ENCODE measurements at places on chromosomes 11 and 22. TPM values are rescaled to one million over a fixed set of nuclear protein-coding genes. Genes with fewer than 3 reads are reported as not detected.

- DNase-seq, result no peak
These were observed 154.6 kb downstream of the MAML2 start for GRCh38 chr11:96188243-96189006.

GRCh38 chr11:70467201-70468085 lies 69.1 kb downstream of the CTTN start:
- peak; percentile 63 for DNase-seq

DNA sequence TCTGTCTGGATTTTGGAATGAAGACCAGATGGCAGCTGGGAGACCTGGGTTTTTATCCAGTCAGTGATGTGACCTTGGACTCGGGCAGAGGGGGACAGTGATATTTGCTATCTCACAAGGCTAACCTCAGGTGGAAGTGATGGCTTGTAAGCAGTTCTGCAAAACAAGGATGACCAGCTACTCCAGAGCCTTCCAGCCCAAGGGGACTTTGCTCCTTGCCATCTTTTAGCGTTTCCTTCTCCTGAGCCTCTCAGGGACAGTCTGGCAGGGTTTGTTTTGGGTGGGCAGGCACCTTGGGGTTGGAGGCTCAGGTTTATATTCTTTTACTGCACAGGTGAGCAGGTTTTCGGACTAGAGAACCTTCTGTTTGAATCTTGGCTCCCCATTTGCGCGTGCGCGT lies 9.5 kb upstream of the OSBP2 start:
- no peak for DNase-seq

DNA sequence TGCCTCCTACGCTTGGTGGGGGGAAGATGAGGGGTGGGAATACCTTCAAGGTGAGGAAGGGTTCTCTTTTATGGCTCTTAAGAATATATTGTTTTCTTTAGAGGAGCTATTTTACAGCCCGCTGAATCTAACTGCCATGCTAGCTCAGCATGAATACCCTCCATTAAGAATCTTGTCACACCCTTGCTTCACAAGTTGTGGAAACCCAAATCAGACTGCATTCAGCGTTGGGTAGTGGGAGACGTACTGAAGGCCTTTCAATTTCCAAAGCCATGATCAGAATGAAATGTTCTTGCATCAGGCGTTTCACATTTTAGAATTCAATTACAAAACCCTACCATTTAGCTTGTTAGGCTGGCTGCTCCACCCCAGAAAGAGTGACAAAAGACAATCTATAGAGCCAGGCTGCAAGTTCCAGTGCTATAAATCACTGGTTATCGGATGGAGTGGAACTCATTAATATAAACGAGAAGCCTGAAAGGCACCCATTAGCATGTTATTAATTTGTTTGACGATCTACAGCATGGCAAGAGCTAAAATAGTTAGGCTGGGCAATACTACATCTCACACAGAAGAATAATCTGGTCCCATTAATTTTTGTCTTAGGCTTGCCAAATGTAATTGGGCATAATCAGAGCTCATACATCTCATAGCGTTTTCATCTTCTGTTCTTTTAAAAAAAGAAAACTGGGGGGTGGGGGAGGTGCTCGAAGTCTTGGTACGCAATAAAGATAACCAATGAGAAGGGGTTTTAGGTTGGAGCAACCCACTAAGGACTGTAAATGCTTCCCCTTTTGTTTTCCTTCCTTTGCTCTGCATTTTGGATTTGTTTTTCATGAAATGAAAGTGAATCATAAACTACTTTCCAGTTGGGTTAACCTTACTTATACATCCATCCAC lies 57.5 kb downstream of the ABTB2 start:
- no peak for DNase-seq

DNA sequence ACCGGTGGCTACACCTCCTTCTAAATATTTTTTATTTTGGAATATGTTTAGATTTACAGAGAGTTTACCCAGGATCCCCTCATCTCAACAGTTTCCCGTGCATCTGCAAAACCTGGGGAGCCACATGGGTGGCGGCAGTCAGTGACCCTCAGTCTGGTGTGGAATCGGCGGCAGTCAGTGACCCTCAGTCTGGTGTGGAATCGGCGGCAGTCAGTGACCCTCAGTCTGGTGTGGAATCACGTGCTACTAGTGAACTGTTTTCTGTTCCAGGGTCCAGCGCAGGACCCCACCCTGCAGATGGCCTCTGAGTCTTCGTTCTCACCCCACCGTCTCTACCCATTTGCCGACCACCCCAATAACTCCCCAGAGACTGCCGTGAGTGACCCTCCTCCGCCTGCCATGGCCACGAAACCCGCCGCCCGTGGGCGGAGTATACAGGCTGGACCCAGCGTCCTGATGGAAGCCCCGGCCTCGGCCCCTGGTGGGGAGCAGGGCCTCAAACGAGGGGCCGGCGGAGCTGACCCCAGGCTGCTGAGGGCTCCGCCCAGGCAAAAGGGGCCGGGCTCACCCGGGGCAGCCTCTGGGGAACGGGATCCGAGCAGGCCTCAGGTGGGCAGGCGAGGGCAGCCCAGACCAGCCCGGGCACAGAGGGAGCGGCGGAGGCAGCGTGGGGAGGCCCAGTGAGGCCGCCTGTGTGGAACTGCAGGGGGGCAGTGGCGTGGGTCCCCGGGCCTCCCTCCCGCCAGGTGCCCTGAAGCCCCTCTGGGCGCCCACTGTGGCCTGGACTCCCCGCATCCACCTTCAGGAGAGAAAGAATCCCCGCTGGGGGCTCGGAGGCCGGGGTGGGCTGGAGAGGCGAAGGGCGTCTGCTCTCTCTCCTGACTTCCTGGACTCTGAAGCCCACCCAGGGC lies 2.5 kb downstream of the IL17REL start:
- DNase-seq, result no peak

Gene DDX25
- not detected for total RNA-seq

DNA sequence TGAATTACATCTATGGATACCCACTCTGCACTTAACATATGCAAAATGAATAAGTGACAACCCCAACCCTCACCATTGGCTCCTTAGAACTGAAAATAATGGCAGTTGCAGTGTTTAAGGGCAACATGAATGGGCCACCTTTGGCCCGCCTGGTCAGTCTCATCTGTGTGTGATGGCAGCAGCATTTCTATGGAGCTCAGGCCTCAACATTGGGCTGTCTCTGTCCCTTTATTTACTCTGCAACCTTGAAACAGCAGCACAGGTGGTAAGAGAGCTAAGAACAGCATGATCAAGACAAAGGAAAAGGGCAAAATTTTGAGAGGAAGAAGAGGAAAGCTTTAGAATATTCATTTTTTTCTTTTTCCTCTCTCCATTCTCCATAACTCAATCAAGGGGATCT lies 38.3 kb upstream of the TMEM135 start:
- DNase-seq, result no peak

Gene MRGPRX4
- not detected for total RNA-seq

Gene OR52H1
- total RNA-seq, result not detected

Gene MS4A10
- total RNA-seq, result not detected

GRCh38 chr11:126697936-126698335 lies 302.6 kb downstream of the KIRREL3 start:
- DNase-seq, result no peak

DNA sequence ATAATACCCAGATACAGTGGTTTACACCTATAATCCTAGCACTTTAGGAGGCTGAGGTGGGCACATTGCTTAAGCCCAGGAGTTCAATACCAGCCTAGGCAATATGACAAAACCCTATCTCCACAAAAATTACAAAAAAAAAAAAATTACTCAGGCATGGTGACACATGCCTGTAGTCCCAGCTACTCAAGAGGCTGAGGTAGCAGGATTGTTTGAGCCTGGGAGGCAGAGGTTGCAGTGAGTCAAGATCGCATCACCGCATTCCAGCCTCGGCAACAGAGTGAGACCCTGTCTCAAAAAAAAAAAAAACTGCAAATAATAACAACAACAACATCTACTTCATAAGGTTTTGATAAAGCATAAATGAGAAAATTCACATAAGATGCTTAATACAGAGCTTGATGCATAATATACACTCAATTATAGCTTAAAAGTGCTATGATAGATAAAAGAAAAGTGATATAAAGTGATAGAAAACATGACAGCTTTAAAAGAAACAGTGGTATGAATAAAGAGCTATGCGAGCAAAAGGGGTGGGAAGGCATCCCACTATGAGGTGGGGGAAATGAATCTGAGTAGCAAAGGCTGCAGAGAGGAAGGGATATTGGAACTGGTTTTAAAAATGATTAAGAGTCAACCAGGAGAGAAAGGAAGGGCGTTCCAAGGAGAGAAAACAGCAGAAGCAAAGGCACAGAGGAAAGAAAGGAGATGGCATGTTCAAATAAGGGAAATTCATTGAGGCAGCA lies 197.6 kb downstream of the KIF18A start:
- no peak for DNase-seq

DNA sequence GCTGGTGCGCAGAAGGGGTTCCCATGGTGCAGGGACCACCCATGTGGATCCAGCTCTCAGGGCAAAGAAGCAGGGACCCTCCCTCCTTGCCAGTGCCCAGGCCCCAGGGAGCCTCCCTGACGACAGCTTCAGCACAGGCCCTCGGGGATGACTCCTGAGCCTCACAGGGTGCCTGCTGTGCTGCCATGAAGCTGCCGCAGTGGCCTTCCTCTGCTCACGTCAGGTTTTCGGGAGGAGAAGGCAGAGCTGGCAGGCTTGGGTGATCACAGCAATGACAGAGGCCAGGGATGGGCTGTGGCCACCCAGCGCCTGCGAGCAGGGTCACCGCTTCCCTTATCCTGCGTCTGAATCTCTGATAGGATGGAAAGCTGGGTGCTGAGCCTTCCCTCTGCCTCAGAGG lies 276.2 kb downstream of the BRD1 start:
- DNase-seq, result no peak

Gene MORC2
- 19.2 TPM for total RNA-seq

GRCh38 chr11:121596195-121597155 lies 143.7 kb upstream of the SORL1-AS1 start:
- no peak for DNase-seq

Gene GNAZ
- total RNA-seq, result 2.6 TPM

DNA sequence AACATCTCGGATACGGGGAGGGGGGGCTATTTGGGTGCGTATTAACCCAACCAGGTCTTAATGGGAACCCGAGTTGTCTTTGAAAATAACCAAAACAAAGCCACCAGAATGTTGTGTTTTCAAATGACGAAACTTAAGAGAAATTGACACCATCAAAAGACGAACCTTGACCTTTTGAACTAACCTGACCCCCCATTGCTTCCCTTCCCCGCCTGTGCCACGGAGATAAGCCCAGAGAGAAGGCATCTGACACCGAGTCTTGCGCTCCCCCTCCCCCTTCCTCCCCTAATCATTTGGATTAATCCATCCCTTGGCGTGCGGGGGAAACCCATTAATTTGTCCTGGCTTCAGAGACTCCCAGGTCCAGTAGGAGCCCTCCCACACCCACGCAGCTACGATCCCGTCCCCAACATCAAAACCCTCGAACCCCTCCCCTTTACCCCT lies 4.5 kb upstream of the GCAT start:
- no peak for DNase-seq

DNA sequence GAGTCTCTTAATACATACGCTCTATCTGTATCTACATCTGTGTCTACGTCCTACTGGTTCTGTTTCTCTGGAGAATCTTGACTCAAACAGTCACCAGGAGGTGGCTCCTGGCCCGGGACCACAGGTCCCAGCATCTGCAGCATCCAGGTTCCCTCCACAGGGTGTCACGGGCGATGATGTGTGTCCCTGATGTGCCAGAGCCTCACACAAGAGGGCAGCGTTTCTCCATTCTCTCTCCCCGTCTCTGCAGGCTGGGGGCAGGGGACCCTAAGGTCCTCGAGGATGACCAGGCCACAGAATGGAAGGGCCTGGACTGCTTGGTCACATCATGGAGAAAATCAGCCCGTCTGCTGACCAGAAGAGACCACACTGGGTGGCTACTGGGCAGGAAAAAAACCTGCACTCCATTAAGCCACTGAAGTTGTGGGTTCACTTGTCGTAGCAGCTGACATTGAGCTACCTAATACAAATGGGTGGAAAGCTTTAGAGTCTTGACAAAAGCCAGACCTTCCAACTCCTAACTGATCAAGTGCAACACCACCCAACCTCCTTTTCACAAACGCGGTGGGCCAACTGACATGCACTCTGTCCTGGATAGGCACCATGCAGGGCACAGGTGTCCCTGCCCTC lies 392.5 kb downstream of the CTTN start:
- DNase-seq, result no peak

- peak; percentile 79 for DNase-seq
These were observed 36.2 kb downstream of the TBC1D22A start for GRCh38 chr22:46798366-46799350.

DNA sequence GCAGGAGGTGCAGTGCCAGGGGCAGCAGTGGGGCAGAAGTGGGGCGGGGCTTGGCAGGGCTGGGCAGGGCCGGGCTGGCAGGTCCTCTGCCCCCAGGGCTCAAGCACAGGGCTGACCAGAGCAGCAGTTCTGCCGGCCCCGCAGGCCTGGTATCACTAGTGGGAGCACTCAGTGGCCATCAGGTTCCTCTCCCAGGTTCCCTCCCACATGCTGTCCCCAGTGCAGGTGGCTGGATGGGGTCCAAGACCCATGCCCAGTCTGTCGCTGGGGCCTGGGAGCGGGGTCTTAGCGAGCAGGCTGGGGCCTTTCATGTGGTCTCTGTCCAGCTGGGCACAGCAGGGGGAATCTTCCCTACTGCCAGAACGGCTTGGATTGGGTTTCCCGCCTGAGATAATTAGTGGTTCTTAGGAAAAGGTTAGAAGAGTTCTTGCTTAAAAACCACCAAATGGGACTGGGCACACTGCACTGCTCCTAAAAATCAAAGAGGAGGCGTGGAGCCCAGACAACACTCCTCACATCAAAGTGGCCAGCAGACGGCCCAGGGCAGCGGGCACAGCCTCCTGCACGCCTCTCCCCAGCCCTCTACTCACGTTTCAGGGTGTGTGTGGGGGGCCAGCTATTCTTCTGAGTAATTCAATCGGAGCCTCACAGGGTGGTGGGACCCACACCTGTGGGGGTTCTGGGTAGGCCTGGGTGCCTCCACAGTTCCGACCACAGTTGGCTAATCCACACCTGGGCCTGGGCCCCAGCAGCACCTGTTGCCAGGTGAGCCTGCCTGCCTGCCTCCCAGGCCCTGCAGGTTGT lies 45.6 kb downstream of the TPCN2 start:
- DNase-seq, result no peak

DNA sequence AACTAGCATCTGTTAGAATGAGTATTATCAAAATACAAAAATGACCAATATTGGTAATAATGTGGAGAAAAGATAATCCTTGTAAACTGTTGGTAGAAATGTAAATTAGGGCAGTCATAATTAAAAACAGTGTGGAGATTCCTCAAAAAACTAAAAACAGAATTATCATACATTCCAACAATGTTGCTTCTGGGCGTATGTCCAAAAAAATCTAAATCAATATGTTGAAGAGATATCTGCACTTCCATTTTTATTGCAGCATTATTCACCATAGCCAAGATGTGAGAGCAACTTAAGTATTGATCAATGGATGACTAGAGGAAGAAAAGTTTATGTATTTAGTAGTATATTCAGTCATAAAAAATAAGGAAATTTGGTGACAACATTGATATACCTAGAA lies 59.8 kb upstream of the OR9G4 start:
- no peak for DNase-seq

GRCh38 chr11:43789700-43790443 lies 90.8 kb upstream of the ALKBH3 start:
- no peak for DNase-seq

Gene GLB1L3
- total RNA-seq, result not detected

All from left cardiac atrium (tissue), 4 donors.